ENCODE measurements at places on chromosomes 13 and 19.

DNA sequence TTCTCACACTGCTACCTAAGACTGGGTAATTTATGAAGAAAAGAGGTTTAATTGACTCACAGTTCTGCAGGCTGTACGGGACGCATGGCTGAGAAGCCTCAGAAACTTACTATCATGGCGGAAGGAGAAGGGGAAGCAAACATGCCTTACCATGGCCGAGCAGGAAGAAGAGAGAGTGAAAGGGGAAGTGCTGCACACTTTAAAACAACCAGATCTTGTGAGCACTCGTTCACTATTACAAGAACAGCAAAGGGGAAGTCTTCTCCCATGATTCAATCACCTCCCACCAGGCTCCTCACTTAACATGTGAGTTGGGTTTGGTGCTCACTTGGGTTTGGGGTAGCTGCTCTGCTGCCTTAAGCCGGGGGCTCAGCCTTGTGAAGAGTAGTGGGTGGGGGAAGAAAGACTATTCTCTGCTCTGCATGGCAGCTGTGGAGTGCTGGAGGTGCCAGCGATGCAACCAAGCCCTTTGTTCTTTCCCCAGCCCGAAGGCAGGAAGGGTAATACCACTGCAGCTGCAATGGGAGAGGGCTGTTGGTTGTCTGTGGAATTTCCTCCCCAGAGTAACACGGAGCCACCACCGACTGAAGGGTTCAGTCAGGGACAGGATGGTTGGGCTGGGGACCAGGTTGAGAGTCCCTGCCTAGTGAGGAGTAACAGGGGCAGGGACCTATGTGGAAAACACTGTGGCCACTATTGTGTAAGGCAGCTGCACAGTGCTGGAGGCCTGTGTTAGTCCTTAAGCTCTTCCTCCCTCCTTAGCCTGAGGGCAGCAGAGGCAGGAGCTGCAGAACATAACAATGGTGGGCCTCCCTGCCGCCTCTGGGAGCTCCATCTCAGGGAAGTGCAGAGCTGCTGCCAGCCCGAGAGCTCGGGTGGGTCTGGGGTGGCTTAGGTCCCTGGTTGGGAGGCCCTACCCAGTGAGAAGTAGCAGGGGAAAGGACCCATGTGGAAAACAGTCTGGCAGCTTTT lies 1262.5 kb downstream of the EFNB2 start:
- DNase-seq: peak; percentile 39

- DNase-seq: no peak
These were observed 10.1 kb upstream of the TIMM44 start for GRCh38 chr19:7953576-7953975.

DNA sequence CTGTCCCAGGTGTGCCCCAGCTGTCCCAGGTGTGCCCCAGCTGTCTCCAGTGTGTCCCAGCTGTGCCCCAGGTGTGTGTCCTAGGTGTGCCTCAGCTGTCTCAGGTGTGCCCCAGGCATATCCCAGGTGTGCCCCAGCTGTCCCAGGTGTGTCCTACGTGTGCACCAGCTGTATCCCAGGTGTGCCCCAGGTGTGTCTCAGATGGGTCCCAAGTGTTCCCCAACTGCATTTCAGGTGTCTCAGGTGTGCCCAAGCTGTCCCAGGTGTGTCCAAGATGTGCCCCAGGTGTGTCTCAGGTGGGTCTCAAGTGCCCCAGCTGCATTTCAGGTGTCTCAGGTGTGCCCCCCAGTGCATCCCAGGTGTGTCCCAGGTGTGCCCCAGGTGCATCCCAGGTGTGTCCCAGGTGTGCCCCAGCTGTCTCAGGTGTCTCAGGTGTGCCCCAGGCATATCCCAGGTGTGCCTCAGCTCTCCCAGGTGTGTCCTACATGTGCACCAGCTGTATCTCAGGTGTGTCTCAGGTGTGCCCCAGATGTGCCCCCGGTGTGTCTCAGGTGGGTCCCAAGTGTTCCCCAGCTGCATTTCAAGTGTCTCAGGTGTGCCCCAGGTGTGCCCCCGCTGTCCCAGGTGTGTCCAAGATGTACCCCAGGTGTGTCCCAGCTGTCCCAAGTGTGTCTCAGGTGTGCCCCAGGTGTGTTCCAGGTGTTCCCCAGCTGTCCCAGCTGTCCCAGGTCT lies 1.3 kb upstream of the GRK1 start:
- DNase-seq: no peak

GRCh38 chr13:39510316-39510695 lies 92.7 kb downstream of the LHFPL6 start:
- DNase-seq: no peak

DNA sequence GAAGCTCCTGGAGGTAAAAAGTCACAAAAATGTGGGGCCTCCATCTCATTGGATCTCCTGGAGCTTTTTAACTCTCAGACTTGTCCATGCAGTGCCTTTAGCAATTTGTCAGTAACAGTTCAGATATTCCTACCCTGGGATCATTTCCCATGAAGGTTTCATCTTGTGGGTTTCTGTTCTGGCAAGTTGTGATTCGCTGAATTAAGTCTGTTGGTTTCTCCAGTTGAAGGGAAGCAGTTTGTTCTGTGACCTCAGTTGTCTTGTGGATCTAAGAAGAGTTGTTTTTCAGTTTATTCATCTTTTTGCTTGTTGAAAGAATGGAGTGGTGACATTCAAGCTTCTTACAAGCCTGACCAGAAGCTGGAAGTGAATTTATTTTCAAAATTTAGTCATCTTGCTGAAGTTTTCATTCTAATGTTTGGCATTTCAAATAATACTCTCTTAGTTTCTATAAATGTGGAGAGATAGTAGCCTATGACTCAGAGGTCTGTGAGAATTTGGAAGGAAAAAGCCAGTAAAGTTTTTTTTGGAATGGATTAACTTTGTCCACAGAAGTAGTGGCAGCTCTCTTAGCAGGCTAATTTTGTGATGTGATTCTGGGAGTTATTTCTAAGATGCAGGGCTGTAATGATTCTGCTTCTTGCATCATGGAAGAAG lies 120.1 kb upstream of the CSNK1A1L start:
- no peak for DNase-seq

DNA sequence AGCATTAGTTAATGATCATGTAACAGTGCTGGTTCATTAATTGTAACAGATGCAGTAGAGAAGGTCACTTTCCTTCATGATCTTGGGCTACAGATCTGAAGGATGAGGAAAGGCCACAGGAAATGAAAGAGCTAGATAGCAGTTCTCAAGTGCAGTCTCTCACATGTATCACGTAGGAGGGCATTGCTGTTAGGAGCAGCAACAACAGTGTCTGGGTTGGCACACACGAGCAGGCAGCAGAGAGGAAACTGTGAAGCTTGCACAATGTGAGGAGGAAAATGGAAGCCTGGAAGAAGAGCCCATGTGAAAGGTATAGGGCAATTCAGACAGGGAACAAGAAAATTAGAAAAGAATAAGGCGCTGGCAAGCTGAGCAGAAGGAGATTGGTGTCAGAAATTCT lies 1741.5 kb downstream of the PCDH9 start:
- DNase-seq: no peak
